ENCODE measurements at places on chromosomes 2 and 18. TPM values are rescaled to one million over a fixed set of nuclear protein-coding genes. Genes with fewer than 3 reads are reported as not detected.

DNA sequence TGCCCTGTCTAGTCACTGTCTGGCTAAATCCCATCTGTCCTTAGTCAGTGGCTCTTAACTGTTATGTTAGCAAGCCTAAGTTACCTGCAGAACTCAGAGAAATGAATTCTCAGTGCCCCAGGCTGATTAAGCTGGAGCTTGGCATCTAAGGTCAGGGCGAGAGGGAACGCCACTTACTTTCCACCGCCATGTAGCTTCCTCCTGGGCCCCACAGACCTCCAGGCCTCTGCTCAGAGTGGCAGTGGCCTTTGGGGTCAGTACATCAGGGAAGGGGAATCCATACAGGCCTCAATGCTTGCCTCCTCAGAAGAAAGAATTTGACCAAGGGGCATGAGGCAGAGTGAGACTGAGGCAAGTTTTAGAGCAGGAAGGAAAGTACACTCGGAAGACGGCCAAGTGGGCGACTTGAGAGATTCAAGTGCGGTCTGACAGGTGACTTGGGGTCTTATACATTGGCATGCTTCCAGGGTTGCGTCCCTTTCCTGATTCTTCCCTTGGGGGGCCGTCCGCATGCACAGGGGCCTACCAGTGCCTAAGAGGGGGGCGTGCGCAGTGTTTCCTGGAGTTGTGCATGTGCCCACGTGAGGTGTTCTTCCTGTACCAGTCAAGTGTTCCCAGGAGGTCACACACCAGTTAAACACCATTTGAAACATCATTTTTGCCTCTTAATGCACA lies 64.1 kb downstream of the EMILIN2 start:
- DNase-seq: no peak

GRCh38 chr2:100835006-100835659 lies 15.2 kb downstream of the NPAS2 start:
- no peak for DNase-seq

DNA sequence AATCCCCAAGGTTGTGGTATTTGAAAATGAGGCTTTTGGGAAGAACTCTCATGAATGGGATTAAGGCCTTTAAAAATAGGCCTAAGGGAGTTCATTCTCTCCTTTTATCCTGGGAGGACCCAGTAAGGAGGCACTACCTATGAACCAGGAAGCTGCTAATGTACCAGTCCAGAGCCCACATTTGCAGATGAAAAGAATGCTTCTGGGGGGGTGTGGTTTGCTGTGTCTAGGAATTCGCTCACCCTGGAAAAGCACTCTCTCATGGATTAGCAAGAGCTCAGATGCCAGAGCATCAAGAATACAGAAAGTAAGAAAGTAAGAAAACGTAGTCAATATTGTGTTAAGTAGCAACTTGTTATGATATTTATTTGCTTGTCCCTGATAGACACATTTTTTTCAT lies 785.7 kb upstream of the GYPC start:
- DNase-seq: no peak

The EML4 gene
- total RNA-seq: 67.4 TPM

The SSB gene
- total RNA-seq: 112 TPM
